ENCODE measurements at places on chromosomes 12 and 14. TPM values are rescaled to one million over a fixed set of nuclear protein-coding genes. Genes with fewer than 3 reads are reported as not detected.

GRCh38 chr12:2897418-2897817 is 6.7 kb downstream of the TULP3 start:
- DNase-seq = no peak

DNA sequence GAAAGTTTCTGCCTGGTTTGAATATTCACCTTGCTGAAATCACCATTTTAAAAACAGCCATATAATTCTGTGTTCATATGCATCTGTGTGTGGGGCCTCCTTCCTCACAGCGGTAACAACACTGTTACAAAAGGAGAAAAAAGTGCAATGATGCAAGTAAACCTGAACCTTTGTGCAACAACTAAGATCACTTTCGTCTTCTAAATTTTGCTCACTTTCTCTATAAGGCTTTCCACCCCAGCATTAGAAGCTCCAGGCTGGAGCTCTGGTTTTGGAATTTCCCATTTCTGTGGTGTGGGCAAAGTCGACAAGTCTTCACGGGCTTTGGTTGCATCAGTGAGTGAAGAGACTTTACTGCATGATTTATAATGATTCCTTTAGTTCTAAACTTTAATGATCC is 18.4 kb downstream of the FGD6 start:
- DNase-seq = no peak

DNA sequence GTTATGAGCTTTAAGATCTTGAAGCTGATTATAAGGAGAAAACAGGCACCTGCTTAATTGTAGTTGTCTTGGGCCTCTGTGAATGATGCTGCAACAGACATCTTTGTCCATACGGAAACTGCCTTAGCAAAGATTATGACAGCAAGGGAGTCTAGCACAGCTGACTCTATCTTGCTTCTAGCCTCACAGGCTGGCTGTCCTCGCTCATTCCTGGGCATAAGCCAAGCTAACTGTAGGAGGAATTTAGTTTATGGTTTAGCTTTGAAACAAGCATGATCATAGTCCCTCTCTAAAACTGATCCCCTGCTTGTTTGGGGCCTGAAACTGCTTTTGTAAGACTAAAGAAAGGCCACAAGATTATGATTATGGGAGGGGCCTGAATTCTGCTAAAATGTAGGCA is 74.3 kb upstream of the C14orf132 start:
- no peak for DNase-seq

DNA sequence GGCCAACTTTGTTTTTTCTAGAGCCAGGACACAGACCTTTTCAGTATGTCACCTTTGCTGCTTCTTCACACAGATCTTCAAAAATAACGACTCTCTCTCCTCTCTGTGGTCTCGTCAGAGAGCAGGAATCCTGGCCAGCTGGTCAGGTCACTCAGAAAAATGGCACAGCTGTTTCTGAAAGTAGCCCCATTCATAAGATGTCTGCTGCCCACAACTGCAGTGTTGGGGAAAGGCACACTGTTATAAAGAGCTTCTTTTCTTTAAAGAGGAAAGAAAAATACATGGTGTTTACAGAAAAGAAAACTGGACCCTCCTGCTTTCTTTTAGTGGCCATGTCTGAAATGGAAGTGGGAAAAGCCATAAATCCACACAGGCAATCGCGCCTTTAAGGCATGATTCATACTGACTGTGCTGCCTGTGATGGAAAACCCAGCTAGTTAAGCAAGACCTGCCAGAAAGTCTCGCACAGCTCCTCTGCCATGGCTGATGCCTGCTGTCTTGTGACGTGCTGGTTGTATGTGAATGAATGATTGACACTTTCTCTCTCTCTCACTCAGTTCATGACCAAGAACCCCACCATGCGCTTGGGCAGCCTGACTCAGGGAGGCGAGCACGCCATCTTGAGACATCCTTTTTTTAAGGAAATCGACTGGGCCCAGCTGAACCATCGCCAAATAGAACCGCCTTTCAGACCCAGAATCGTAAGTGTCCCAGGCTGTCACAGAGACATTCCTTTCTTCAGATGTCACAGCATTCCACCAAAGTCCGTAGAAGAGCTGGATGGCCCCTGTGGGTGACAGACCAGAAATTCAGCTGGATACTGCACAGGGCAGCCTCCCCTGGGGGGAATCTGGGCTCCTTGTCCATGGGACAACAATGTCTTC is 147.9 kb upstream of the HIF1A start:
- DNase-seq = no peak

DNA sequence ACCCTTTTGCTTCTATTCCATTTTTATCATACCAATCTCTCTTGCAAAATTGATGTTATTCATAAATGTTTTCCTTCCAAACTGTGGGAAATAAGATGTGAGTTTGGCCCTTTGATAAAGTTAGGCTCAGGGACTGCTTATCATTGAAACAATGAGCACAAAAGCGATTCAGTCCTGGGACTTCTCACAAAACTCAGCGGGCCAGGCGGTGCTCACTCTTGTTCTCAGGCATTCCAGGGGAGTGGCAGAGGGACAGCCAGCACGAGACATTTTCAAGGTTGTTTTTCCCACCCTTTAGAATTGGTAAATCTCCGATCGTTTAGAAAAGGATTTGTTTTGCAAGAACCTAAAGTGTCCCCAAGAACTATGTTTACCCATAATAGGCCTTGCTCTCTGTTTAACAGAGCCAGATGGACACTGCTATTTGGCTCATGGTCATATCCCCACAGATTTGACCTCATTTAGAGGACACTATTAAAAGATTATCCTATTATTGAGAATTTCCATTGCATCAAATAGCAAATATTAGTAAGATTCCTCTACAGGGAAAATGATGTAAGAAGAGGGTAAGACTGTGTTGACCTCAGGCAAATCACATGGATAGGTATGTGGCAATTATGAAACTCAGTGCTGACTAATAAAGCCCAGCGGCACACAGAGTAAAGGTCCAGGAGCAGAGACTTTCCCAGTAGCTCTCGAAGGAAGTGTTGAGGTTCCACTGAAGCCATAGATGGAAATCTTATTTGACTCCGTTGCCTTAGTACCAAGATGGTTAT is 102.7 kb upstream of the USP44 start:
- no peak for DNase-seq

GRCh38 chr12:94230357-94230905 is 82.1 kb downstream of the PLXNC1 start:
- DNase-seq = no peak

- no peak for DNase-seq
These were observed 26.2 kb downstream of the MEG3 start for GRCh38 chr14:100851946-100852620.

GRCh38 chr12:12365931-12366431 is 9.1 kb downstream of the BORCS5 start:
- no peak for DNase-seq

DNA sequence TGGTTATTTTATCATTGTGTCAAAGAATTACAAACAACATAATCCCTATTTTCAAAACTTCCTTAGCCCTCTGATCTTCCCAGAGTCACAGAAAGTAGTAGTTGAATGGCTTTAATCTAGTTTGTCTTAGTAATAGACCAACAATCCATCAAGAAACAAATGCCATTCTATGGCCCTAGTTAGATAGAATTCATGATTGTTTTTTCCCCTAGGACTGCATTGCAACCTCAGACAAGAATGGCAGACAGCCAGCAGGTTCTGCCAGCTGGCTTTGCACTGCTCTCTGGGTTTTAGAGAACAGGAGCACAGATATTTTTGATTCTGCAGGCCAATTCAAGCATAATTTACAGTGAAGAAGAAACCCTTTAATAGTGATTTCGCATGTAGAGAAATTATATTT is 33.8 kb downstream of the SYT1 start:
- DNase-seq = no peak

DNA sequence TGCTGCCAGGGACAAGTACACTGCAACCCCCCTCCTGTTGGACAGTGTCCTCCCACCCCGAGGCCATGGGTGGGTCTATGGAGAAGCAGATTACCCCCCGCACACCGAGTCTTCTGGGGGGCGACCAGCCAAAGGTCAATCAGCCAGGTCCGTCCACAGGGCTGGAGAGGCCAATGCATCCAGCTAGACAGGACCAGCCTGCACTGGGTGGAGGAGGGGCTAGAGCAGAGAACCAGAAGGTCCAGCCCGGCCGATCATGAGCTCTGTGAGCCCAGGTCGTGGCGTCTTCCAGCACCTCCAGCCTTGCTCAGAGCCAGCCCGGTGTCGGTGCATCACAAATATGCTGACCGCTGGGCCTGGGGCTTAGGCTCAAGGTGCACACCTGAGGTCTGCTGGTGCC is 8.2 kb upstream of the ADSS1 start:
- no peak for DNase-seq

GRCh38 chr12:14403711-14404196 is 38.3 kb downstream of the ATF7IP start:
- DNase-seq = no peak

DNA sequence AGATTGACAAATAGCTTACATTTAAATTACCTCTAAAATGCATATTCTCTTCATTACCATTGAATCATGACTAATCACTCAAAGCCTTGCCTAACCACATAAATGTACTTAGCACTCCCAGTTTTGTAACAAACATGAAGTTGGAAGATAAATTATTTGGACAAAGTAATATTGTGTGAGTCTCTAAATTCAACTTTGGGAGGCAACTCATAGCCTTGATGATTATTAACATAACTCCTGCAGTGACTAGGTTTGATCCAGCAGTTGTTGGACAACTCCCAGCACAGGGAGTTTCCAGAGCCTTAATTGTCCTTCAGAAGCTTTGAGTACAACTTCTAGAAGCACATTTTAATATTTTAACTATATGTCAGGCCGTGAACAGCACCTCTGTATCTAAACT is 153.4 kb upstream of the PDZRN4 start:
- no peak for DNase-seq

DNA sequence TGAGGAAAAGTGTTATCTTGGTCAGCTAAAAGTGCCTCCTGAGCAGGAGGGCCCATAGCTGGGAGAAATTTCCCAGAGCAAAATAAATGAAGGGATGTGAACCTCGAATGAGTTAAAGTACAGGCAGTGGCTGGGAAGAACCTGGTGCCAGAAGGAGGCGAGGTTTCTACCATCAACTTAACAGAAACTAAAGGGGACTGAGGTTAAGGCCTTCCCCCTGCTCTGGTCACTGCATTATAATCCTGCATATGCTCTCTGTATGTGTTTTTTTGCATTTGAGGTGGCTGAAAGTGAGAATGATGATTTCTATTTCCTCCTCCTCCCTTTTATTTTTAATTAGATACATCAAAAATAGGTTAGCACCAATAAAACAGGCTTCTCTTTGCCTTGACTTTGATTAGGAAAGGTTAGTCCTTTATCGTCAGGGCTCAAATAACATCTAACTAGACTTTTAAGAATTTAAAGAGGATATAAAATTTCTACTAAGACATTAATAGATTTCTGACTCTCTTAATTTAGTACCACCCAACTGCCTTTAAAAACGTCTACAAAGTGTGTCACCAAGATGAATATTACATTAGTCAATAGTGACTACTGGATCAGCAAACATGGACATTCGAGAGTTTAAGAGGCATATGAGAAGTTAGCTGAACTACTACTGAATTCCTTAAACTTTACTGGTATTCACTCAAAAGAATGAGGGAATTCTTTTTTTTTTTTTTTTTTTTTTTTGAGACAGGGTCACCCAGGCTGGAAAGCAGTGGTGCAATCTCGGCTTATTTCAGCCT is 49.2 kb downstream of the GALNT4 start:
- DNase-seq = no peak

DNA sequence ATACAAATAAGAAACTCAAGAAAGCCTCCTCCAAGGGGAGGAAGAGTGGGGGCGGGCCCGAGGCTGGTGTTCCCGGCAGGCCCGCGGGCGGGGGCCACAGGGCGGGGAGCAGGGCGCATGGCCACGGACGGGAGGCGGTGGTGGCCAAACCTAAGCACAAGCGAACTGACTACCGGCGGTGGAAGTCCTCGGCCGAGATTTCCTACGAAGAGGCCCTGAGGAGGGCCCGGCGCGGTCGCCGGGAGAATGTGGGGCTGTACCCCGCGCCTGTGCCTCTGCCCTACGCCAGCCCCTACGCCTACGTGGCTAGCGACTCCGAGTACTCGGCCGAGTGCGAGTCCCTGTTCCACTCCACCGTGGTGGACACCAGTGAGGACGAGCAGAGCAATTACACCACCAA is 8.7 kb downstream of the DACT1 start:
- DNase-seq = no peak

GRCh38 chr12:51850081-51850964 is 1.8 kb upstream of the FIGNL2 start:
- DNase-seq = no peak

GRCh38 chr14:49972823-49973222 is 79.9 kb downstream of the ARF6 start:
- DNase-seq = peak; percentile 74

DNA sequence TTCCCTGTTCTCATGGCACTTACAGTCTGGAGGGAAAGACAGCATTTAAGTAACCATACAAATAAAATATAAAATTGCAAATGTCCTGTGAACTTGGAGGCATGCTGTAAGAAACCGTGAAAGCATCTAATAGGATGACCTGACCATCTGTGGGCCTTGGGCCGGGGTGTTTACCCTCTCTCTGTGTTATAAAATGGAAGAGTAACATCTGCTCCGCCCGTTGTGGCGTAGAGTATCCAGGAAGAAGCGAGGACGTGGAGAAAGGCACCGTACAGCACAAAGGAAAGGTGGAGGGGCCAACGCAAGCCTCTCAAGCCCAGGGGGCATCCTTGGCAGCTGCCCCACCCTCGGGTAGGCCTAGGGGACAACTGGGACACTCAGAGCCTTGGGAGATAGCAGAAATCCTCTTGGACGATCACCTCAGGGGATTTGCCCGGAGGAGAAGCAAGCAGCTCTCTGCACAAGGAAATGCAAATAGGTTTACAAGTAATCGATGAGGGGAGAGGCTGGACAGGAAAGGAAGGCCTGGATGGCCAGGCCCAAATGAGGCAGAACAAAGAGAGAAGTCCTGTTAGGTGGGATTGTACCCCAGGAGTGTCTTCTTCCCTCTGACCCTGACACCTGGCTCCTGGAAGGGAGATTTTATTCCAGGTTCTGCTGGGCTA is 26.2 kb downstream of the VSX2 start:
- DNase-seq = no peak

GRCh38 chr14:100825713-100826331 is at the start of gene MEG3:
Gene MEG3, plus strand, starts transcription at chr14:100826118.
- DNase-seq = peak; percentile 22

The MGAT4C gene
- total RNA-seq = 0.75 TPM

The KLHL42 gene
- total RNA-seq = 104 TPM

The ZNF84 gene
- 34.5 TPM for total RNA-seq

The MYO1H gene
- total RNA-seq = not detected

The TBC1D30 gene
- 0.37 TPM for total RNA-seq

The SRRM4 gene
- 0.14 TPM for total RNA-seq

The TMEM116 gene
- total RNA-seq = 25.9 TPM

The SLC5A8 gene
- total RNA-seq = not detected

The COA8 gene
- 15.2 TPM for total RNA-seq

The SLC4A8 gene
- 2.2 TPM for total RNA-seq

The FZD10 gene
- total RNA-seq = 0.32 TPM

The DCAF11 gene
- total RNA-seq = 254 TPM
